Stimulated activated CD4-positive, alpha-beta T cell treated with anti-CD3 and anti-CD28 coated beads, Interleukin-4, amount 100 ng/mL, for 1 hour (primary cell): ENCODE measurements at places on chromosomes 11 and 22.

- DNase-seq = no peak
These were observed 62.5 kb downstream of the DGCR2 start for GRCh38 chr22:19059481-19060278.

DNA sequence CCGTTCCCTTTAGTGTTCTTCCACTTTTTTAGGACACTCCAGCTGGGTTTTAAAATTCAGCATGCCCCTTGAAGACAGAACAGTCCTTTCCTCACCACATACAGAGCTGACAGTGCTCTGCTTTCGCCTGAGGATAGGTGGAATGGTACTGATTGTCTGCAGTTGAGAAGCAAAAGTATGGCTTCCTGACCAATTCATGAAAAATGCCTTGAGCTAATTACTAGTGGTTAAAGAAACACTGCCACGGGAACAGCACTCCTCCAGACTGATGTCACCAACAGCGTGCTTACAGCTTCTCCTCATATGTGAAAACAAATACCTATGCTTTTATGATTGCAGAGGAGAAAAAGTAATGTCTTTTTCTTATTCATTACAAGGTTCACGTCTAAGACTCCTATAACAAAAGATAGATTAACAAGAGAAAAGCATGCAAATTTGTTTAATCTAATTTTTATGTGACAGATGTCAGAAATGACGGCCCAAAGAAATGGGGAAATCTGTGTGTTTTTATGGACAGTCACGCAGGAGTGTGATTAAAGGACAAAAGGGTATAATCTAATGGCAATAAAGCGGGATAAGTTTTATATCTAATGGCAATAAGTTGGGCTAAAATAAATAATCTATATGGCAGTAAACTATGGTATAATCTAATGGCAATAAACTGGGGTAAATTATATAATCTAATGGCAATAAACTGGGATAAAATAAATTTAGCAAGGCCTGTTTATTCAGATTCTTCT lies 123.4 kb upstream of the ARHGAP42 start:
- DNase-seq = no peak

DNA sequence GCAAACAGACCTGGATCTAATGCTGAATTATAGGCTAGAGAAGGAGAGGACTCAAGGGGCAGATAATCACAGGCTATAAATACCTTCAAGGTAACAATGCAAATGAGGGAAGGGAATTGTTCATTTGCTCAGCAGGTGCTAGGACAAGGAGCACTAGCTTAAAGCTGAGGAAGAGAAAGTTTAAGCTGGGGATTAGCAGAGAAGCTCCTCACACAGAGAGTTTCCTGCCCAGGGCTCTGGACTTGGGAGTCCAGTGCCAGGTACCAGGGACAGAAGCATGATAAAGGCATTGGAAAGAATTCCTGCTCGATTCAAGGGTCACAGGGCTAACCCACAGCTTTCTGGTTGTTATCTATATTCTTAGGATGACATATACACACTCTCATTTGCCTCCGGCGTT lies 509.9 kb downstream of the NTM start:
- no peak for DNase-seq

GRCh38 chr22:37499027-37499707 lies 13.0 kb upstream of the MFNG start:
- DNase-seq = no peak

DNA sequence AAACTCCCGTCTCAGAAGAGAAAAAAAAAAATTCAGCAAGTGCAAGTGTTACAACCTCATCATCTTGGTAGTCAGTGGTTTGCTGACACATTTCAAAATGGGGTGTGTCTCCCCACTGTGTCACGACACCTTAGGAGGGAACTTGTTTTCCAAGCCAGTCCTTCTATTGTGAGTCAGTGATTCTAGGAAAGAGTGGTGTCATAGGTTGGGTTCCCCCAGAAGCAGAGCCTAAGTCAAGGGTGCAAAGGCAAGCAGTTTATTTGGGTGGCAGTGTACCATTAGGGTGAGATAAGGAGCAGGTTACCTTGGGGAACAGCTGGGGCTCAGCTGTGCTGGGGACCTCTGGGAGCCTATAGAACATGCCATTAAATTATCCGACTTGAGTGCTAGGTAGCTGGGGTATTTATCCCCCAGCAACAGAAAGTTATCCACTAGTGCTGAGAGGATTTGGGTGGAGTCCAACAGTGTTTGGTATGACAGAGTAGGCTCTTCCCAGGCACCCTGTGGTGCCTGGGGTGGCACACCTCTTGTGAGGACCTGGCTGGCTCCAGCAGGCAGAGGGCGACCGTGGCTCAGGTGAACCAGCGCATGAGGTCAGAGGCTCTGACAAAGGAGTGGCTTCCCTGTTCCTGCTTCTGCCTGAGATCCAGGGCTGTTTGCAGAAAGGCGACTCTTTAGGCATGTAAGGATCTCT lies 41.7 kb downstream of the KIAA1671 start:
- no peak for DNase-seq
